Foreskin keratinocyte (primary cell): ENCODE measurements at places on chromosomes 3 and 15. TPM values are rescaled to one million over a fixed set of nuclear protein-coding genes. Genes with fewer than 3 reads are reported as not detected.

The PLCB2 gene
- total RNA-seq: 1.5 and 1.7 TPM in 2 replicates

The RBMS3 gene
- total RNA-seq: 9.6 and 11.1 TPM in 2 replicates

The PTPN9 gene
- 27.0 and 29.3 TPM in 2 replicates for total RNA-seq

The GNB5 gene
- 34.4 and 37.5 TPM in 2 replicates for total RNA-seq

The A4GNT gene
- total RNA-seq: not detected in 2 replicates
